ENCODE measurements at places on chromosomes 13 and 19.

- DNase-seq, result no peak
Observed at GRCh38 chr19:58428617-58429016, 11.3 kb downstream of the ZNF132 start.

DNA sequence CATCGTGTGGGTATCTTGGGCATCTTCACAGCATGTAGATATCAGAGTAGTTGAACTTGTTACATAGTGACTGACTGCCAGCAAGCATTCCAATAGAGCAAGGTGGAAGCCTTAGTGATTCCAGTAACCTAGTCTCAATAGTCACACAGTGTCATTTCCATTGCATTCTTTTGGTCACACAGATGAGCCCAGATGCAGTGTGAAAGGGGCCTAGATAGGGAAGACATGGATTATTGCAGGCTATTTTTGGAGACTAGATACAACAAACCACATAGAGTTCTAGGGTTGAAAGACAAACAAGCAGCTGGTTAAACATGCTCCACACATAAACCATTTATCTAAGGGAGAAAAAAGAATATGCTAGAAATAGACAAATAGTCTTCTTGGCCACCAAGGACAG is 553.5 kb downstream of the DCT start:
- no peak for DNase-seq

GRCh38 chr19:31880283-31880682 is 465.1 kb upstream of the ZNF507 start:
- DNase-seq, result peak; percentile 56

- peak; percentile 74 for DNase-seq
Observed at GRCh38 chr19:46574533-46574932, 26.6 kb upstream of the CALM3 start.

DNA sequence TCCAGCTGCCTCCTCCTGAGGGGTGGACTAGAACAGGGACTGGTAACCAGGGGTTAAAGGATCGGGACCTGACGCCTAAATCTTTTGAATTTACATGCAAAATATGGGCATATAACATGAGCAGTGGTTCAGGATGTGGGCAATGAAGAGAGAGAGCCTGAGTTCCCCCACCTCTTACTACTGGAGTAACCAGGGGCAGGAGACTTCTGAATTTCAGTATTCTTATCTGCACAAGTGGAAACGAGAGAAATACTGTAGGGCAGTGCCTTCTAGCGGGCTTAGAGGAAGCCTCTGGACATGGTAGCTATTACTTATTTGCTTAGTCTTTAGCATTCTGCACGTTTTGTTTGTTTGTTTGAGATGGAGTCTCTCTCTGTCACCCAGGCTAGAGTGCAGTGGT is 26.3 kb downstream of the BCAT2 start:
- DNase-seq, result no peak

- no peak for DNase-seq
Observed at GRCh38 chr19:3061182-3062161, 823 bp downstream of the TLE5 start.

DNA sequence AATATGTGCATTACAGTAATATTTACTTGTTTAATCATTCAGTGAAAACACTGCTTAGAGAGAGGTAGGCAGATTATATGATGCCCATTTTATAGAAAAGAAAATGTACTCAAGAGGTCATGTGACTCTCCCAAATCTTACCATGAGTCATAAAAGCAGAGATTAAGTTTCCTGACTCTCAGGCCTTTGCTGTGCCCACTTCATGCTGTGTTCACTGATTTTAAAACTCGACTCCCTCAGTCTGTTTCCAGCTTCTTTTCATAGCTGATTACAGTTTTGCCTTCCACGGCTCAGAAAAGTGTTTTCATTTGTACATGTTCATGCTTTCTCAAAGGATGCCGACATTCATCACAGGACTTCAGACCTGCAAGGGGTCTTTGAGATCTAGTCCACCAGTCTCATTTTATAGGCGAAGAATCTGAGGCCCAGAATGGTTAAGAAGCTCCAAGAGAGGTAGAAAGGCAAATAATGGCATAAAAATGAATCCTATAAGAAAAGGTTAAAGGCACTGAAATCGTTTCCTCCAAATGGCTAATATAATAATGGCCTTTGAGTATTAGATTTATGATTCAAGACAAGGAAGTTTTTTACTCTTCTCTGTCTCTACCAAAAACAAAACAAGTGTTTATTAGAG is 9.0 kb upstream of the IPO5 start:
- no peak for DNase-seq

DNA sequence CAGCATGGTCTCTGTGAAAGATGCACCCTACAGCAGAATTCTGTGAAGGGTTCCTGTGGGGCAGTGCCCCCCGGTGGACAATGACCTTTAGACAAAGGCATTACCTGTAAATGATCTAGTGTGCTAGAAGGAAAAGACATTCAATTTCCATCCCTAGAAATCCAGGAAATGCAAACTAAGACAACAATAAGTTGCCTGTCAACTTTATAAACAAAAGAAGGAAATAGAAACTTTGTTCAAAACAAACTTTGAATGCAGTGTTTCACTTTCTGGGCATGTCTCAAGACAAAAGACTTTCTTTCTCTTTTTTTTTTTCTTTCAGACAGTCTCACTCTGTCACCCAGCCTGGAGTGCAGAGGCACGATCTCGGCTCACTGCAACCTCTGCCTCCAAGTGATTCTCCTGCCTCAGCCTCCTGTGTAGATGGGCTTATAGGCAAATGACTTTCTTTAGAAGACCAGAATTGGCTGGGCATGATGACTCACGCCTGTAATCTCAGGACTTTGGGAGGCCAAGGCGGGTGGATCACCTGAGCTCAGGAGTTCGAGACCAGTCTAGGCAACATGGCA is 15.5 kb downstream of the TEX101 start:
- peak; percentile 78 for DNase-seq

DNA sequence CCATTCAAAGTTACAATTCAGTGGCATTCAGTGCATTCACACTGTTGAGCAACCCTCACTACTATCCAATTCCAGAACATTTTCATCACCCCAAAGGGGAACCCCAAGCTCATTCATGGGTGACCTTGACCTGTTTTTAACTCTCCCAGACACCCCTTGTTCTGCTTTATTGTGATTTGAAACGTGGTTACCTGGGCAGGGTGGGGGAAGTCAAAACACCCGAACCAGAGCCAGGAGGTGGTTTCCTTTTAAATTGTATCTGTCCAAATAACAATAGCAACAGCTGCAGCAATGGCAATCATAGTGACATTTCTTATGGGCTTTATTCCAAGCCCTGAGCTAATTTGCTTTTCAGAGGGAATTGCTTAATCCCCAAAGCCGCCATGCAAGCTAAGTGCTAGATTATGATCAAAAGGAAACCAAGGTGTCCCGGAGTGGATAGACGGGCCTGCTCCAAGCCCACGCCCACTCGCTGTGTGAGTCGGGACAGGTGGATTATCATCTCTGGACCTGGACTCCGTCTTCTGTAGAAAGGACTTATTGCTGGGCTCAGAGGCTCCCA is 6.1 kb downstream of the PTGIR start:
- DNase-seq, result no peak

DNA sequence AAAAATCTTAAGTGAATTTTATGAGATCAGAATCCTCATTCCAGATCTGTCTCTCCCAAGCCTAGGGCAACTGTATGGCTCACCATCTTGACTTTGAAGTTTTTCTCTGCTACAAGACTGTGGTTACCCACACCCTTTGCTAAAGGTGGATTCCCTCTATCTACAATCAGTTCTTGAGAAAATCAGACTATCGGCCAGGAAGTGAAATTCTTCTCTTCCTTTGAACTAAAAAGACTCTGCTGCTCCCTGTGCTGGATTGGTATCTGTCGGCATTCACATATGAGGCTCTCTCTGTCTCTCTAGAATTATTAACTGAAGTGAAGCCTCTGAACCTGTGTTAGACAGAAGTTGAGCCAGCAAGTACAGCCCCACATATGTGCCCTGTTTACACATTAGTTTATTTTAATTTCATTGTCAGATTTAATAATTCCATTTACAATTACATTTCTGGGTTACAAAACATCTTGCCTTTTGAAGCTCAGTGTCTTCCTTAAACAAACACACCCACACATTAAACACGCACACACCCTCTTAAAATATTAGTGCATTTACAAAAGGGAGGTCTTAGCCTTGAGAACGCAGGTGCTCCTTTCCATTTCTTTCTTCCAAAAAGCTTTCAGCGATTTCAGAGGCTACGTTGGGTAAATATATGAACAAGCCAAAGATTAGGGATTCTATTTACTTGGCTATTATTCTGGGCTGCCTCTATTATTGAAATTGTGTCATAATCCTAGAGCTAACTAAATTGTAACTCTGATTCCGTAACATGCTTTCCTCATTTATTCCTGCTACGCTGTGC is 145.7 kb downstream of the MIPEP start:
- DNase-seq, result no peak
